ENCODE measurements at places on chromosomes 6 and 20.

- no peak for DNase-seq
Observed at GRCh38 chr6:32116674-32117073, 7.5 kb upstream of the TNXB start.

- no peak for DNase-seq
Observed at GRCh38 chr6:1351381-1352008, 37.9 kb upstream of the FOXF2 start.

DNA sequence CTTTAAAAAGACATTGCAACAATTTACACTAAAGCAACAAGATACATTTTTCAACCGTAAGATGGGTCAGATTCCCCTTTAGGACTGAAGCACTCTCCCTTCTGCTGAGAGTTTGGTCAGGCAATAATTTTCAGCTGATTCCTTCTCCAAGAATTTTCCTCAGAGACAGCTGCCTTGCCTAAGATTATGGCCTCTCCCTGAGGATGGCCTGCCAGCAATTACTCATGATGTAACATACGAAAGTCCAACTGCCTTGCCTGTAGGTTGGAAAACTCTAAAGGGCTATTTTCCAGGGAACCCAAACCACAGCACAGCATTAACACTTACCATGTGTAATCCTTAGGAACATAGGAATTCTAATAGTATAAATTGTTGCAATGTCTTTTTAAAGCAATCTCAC is 229.1 kb upstream of the FLRT3 start:
- DNase-seq = no peak

DNA sequence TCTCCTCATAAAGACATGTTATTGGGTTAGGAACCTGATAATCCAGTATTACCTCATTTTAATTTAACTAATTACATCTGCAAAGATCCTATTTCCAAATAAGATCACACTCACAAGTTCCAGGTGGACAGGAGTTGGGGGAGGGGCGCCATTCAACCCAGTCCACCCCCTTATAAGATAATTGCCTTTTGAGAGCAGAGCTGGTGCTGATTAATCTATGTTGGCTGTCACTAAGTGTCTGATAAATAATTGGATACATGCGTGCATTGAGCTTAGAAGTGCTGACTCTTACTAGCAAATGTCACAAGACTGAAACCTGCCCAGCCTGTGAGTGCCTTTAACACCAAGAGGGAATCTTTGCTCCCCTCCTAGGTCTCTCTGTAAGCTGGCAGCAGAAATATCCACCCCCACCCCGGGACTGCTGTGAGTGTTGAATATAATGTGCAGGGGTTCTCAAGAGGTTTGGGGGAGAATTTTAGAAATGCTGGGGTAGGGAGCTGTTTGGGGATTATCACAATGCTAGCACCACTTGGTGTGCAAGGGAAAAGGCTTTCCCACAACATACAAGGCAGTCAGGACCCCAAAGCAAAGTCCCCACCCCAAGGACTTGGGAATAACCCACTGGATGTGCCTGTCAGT is 87.5 kb downstream of the ANKRD60 start:
- no peak for DNase-seq
